SIG-M5 (cell line): ENCODE measurements at places on chromosomes 4 and X.

- DNase-seq = no peak
Measured at GRCh38 chr4:137310593-137311490, 221.5 kb downstream of the PCDH18 start.

DNA sequence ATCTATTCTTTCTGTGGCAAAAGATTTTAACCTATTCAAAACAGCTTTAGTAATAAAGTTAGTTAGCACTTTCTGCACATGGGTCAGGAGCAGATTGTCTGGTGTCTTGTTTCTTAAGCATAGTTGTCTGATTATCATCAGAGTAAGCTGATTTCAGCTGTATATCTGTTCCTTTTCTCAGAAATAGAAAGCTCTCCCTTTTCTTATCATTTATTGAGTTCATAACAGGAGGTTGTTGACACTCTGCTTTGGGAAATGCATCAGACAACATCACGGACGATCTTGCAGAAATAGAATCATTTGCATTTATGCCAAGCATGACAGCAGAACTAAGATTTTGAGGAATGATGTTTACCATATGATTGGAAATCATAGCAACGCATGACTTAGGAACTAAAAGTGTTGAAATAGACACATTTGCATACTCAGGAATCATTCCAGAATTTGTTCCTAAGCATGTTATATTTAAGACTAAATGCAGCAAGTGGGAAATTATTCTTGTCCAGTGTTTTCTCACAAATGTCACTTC, 66.7 kb downstream of the RBMX2 start:
- DNase-seq = no peak

DNA sequence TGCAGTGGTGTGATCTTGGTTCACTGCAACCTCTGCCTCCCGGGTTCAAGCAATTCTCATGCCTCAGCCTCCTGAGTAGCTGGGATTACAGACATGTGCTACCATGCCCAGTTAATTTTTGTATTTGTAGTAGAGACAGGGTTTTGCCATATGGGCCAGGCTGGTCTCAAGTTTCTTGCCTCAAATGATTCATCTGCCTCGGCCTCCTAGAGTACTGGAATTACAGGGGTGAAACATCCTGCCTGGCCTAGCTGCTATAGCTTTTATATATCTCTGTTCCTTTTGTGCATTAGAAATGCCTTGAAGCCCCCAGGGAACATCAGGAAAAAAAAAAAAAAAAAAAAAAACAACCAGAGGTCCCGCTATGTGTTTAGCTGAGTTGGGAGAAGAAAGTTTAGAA, 34.8 kb downstream of the UBE2K start:
- DNase-seq = no peak

DNA sequence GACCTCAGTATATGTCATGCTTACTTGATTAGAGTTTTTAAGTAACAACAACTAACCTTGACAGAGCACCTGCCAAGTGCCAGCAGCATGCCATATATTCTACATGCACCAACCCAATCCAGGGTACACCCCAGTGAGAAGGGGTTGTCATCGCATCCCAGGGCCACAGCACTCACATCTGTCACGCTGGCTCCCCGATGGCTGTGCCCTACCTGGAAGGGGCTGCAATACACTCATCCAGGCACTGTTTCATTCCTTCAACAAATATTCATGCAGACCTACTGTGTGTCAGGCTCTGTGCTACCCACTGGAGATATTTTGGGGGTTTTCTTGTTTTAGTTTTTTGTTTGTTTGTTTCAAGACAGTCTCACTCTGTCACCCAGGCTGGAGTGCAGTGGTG, 49.5 kb downstream of the PPP2R2C start:
- DNase-seq = no peak

- DNase-seq = no peak
Measured at GRCh38 chr4:87950493-87950892, 25.0 kb upstream of the SPP1 start.

DNA sequence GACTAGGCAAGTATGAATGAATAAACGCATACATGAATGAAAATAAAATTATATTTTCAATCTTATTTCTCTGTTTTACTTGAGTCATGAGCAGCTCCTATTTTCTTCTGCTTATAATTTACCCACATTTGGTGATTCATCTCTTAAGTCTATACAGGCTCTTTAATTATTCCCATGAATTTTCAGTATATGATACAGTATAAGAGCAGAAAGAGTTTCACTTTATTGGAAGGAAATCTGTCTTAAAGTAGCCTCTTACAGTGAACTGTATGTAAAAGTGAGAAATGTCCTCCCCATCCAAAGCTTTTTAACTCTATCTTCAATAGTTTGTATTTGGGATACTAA, 50.8 kb downstream of the TMEM165 start:
- DNase-seq = no peak

- no peak for DNase-seq
Measured at GRCh38 chr4:133402616-133403015, 253.5 kb downstream of the PCDH10 start.

- DNase-seq = no peak
Measured at GRCh38 chrX:41720125-41720779, 3.7 kb upstream of the GPR82 start.

DNA sequence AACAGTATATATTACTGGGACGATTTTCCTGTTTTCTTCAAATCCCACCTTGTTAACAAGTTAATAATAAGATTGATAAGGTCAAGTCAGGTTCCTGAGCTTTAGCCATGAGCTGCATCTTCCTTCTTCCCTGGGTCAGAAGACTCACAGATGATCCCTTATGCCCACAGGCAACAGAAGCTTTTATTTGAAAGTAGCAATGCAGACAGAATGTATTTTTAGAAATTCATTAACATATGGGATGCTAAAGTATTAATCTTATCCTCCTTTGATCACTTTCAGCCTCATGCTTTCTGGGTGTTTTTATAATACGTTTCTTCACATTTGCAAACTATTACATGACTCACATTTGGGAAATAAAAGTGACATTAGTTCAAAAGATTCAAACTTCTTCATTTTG, 42.0 kb upstream of the MXRA5 start:
- DNase-seq = no peak

DNA sequence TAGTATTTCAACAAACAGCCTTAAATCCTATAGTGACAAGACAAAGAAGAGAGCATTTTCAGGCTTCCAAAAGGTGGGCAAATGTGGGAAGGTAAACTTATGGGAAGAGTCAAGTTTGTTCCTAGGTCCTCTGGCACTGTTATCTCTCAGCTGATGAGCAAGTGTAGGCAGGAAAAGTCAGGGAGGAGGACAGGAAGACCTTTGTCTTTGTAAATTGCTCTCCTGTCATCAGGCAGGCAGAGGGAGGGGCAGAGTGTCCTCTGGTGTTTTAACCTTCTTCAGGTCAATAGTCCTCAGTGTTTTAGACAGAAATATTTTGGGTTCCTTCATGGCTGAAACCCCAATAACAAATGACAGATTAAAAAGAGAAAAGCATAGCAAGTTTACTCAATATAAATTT, 13.5 kb upstream of the GEMIN8 start:
- DNase-seq = no peak

- DNase-seq = no peak
Measured at GRCh38 chr4:8085491-8086117, 73.0 kb downstream of the ABLIM2 start.

- DNase-seq = no peak
Measured at GRCh38 chrX:39905538-39905891, 192.2 kb downstream of the BCOR start.

DNA sequence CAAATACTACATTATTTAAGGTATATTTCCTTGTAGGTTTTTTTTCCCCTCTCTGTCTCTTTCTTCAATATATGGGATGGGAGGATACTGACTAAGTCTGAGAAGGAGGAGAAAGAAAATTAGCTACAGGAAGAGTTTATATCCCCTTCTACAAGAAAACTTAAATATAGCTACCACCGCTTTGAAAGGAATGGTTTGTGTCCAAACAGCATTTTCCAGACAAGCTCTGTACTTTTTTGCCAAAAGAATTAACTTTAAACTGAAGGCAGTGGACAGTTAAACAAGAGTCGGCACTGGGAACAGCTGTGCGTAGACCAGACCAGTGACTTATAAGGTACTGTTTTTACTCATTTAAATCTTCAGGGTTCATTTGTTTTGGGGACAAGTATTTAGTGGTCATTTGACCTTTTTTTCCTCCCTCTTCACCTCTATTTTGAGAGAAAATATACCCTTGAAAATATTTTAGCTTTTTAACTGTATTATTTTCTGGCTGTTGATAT, 303.7 kb downstream of the ARHGAP24 start:
- DNase-seq = no peak

GRCh38 chr4:95979961-95980876, 140.3 kb downstream of the PDHA2 start:
- no peak for DNase-seq

DNA sequence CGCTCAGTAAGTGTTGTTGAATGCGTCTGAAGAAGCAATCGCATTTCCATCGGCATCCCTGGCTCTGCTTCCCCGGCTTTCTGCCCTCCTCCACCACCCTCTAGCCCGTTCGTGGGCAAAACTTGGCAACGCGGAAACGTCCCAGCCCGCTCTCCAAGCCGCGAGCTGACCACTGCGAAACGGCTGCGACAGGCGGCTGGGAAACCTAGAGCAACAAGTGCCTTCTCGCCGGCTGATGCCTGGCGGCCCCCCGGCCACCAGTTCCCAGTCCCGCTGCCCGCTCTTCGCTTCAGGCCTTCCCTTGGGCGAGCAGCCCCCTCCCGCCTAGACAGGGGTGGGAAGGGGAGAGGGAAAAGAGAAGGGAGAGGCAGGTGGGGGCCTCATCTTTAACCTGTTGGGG, 837 bp downstream of the CITED1 start:
- DNase-seq = no peak

DNA sequence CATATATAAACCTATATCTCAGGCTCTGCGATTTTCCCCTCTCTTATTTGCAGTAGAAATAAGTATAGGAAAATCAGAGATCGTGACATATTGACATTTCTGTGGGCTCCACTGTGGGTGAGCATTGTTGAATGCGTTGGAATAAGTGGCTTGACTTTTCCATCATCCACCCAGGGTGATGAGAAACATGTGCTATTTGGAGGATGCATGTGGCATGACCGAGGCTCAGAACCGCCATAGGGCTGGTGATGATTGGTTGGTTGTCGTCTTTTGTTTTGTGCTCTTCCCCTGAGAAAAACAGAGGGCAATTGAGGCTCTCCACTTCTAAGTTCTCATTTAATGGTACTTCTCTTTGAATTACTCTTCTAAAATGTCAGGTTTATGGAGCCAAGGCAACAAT, 140.1 kb downstream of the MXRA5 start:
- no peak for DNase-seq
